Iris pigment epithelial cell (primary cell): ENCODE measurements at places on chromosomes 4 and X.
A peak's percentile ranks its signal among the peaks of the same experiment; 100 is the strongest.

GRCh38 chr4:25978327-25978726 lies 64.3 kb downstream of the SMIM20 start:
- no peak for DNase-seq

DNA sequence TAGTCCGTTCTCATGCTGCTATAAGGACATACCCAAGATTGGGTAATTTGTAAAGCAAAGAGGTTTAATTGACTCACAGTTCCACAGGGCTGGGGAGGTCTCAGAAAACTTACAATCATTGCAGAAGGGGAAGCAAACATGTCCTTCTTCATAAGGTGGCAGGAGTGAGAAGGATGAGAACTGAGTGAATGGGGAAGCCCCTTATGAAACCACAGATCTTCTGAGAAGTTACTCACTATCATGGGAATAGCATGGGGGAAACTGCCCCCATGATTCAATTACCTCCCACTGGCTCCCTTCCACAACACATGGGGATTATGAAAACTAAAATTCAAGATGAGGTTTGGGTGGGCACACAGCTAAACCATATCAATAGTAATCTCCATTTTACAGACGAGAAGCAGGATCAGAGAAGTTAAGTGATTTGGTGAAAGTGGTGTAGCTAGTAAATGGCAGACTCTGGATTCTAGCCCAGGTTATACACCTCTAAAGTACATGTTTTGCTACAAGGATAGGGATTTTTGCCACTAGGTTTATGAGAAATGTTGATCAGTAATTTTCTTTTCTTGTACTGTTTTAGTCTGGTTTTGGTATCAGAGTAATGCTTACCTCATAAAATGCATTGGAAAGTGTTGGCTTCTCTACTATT lies 47.3 kb upstream of the C1GALT1C1 start:
- peak; percentile 44 for DNase-seq

DNA sequence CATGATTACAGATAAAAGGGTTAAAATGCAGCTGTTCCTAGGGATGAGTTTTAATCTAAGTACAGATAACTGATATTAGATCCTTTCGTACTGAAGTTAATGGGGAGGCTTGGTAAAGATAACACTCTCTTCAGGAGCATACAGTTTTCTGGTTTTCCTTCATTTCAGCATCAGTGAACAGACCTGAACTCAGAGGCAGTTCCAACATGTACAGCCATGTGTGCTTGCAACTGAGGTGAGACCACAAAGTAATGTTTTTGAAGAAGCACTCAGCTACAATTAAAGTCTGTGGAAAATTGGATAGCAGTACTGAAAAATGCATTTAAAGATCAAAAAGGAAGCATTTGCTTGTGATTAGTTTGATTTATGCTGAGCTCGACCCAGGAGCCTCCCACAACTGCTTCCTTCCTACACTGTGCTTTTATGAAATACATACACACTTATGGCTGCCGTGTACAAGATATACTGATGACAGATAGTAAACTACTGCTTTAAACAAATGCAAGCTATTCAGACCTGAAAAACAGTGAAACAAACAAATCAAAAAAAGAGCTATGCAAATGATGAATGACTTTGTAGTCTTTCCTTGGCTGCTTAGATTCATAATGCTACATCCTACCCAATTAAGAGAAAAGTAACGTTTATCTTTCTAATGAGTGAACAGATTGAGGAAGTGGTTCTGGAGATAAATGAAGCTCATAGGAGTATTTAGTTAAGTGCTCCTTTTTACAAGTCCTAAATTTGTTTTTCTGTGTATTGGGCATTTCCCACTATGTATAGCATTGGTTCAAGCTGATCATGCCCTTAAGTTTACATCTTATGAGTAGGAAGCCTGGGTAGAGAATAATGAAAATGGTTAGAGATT lies 68.4 kb downstream of the PDLIM5 start:
- DNase-seq, result no peak

- DNase-seq, result no peak
Observed at GRCh38 chrX:57177070-57177469, 39.9 kb upstream of the SPIN2A start.

GRCh38 chrX:7828594-7828993 lies 14.4 kb upstream of the VCX start:
- DNase-seq, result no peak

DNA sequence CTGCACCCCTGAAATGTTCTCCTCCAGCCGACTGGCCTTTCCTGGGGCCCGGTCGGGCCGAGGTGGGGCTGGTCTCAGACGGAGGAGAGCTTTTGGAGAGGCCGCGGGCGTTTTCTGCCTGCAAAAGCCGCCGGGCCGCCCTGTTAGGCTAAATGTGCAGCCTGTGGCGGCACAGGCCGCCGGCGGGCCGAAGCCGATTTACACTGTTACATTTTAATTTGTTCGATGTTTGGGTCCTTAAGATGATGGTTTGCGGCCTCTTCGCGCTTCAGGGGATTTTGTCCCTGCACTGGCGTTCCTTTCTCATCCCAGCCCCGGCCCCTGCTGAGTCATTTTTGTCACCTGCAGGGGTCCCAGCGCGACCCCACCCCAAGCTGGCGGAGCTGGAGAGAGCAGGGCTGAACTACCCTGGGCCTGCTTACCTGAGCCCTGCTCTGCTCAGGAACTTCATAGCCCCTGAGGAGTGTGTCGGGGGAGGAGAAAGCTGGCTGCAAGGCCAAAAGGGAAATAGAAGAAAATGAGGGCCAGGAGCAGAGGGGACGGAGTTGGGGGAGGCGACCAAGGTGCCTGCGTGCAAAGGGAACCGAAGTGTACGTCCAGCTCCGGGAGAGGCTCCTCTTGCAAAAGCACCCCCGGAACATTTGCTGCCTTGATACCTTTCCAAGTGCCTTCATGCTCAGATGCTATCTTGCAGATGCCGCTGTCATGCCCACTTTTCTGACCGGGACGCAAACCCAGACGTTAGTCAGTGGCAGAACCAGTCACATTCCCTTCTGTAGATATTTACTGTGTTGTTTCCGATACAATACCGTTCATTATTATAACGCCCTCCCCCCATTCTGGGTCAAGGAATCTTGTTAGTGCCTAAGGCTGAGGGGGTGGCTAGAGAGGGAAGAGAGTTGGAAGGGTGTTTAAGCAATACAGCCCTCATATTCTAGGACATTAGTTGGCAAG lies 977 bp upstream of the RBBP7 start:
- no peak for DNase-seq

DNA sequence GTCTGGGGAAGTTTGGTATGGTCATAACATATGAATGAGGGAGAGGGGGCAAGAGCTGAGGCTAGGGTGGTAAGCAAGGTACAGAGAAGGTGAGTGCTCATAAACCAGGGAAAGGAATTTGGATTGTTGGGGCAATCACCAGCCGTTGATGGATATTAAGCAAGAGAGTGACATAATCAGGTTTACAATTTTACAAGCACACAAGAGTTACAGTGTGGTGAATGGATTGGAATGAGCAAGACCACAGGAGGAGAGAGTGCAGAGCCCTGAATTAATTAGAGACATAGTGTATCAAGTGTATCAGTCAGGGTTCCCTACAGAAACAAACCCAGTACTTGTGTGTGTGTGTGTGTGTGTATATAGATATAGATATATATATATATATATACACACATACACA lies 18.7 kb upstream of the FMR1NB start:
- DNase-seq, result no peak

DNA sequence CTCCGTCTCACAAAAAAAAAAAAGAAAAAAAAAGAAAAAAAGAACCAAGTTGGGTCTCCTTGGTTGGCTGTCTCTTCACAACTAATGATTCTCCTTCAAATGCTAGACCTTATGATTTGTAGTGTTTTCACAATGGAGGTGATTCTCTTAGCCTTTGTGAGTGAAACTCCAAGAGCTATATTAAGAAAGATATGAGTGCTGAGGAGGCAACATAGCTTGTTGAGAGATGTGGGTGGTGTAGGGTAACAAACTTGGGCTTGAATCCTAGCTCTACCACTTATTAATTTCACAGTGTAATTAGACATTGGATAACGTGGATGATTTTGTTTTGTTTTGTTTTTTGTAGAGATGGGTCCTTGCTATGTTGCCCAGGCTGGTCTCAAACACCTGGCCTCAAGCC lies 10.4 kb upstream of the SEPTIN11 start:
- no peak for DNase-seq

- DNase-seq, result peak; percentile 18
Observed at GRCh38 chrX:12210196-12210815, 72.0 kb downstream of the FRMPD4 start.

- no peak for DNase-seq
Observed at GRCh38 chr4:6224735-6225134, 24.4 kb upstream of the JAKMIP1 start.

- DNase-seq, result no peak
Observed at GRCh38 chr4:84436812-84437211, 62.3 kb downstream of the NKX6-1 start.

DNA sequence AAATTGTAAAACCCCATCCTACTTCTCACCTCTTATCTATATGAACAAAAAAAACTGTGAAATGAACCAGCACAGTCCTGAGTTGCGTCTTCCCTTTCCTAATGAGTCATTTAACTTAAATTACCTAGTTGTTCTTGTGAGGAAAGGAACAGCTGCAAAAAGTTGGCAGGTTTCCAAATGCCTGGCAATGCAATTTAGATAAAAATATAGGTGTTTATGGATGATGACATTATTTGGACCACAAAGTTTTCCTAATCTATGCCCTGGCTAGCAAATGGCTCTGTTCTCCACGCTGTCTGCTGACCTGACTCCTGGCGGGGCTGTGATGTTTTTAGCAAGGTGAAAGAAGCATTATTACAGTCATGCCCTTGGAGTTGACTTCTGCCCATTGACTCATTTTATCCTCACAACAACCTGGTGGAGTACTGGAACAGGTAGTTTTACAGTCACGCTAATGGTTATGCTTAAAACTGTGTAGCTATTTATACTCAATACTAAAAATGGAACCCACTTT lies 29.8 kb upstream of the RELL1 start:
- DNase-seq, result peak; percentile 49
